ENCODE measurements at places on chromosomes 6 and 20. TPM values are rescaled to one million over a fixed set of nuclear protein-coding genes. Genes with fewer than 3 reads are reported as not detected.

Gene TFAP2A
- total RNA-seq: 0.36 TPM

Gene CST4
- total RNA-seq: not detected

Gene ARG1
- total RNA-seq: not detected

Gene CFAP206
- total RNA-seq: not detected

GRCh38 chr6:56664029-56664428 is 21.3 kb upstream of the DST start:
- H3K27ac ChIP-seq: no peak overlapping the region
- H3K27me3 ChIP-seq: no peaks in the 10 kb centered on the region
- DNase-seq: no peak
- peaks cover 8% of the 10 kb centered on the region for H3K4me1 ChIP-seq

DNA sequence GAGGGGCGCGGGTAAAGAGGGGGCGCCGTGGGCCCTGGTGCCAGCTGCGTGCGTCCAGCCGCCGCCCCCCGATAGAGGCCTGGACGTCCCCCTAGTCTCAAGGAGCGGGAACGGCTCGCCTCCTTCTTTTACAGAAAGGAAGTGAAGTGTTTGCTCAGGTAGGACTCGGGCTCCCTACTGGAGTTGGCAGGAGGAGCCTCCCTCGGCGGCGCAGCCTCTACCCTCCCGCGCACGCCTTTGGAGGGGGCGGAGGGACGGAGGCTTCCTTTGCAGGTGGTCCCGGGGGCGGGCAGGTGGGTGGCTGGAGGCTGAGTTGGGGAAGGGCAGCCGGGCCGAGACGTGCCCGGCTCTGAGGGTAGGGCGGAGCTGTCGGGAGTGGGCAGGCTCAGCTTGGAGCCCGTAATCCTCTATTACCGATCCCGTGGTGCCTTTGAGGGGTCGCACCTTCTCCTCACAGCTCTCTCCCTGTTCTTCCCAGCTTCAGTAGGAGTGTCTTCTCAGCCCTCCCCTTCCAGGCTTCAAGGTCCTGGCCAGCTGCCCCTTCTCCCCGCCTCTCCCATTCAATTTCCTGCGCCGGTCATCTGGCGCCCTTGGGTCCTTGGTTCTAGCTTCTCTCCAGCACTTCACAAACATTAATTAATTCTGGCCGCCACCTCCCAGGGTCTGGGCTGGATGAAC is 728 bp downstream of the ITPR3 start:
- peak overlapping the region; percentile 96 for H3K4me3 ChIP-seq
- H3K4me1 ChIP-seq: peaks cover 60% of the 10 kb centered on the region
- peak overlapping the region; percentile 75 for H3K27ac ChIP-seq
- H3K27me3 ChIP-seq: no peaks in the 10 kb centered on the region

GRCh38 chr20:47521059-47521808 is 19.5 kb downstream of the NCOA3 start:
- H3K27ac ChIP-seq: peak overlapping the region; percentile 77
- no peaks in the 10 kb centered on the region for H3K27me3 ChIP-seq
- H3K4me1 ChIP-seq: peaks cover 37% of the 10 kb centered on the region
- no peak overlapping the region for H3K4me3 ChIP-seq
- no peak for DNase-seq
- H3K36me3 ChIP-seq: peaks cover 52% of the 10 kb centered on the region

GRCh38 chr6:148249679-148250375 is 92.8 kb upstream of the SASH1 start:
- DNase-seq: no peak
- no peaks in the 10 kb centered on the region for H3K4me1 ChIP-seq
- peaks cover 34% of the 10 kb centered on the region for H3K27me3 ChIP-seq

GRCh38 chr20:24637087-24637486 is 167.7 kb downstream of the SYNDIG1 start:
- no peak overlapping the region for H3K27ac ChIP-seq
- DNase-seq: no peak
- H3K36me3 ChIP-seq: no peaks in the 10 kb centered on the region
- H3K27me3 ChIP-seq: peaks cover 13% of the 10 kb centered on the region

Measured in activated T-cell treated with anti-CD3 and anti-CD28 coated beads, Interleukin-2, amount 50 U/mL, for 72 hours (primary cell).